A549 treated with ZK216348 at 1 μM for 4 hours (cell line): ENCODE measurements at places on chromosomes 1 and 21. TPM values are rescaled to one million over a fixed set of nuclear protein-coding genes. Genes with fewer than 3 reads are reported as not detected.

Gene SLC44A3
- total RNA-seq = 1.3 to 2.5 TPM (median 1.6 TPM) in 5 replicates

Gene SPRR2E
- total RNA-seq = not detected in 5 replicates

Gene NBPF6
- 0.26 TPM in 1 of 5 replicates, not detected in the others for total RNA-seq

Gene PLEKHN1
- total RNA-seq = 4.0 to 6.6 TPM (median 5.4 TPM) in 5 replicates
